ENCODE measurements at places on chromosomes 12 and 14.

DNA sequence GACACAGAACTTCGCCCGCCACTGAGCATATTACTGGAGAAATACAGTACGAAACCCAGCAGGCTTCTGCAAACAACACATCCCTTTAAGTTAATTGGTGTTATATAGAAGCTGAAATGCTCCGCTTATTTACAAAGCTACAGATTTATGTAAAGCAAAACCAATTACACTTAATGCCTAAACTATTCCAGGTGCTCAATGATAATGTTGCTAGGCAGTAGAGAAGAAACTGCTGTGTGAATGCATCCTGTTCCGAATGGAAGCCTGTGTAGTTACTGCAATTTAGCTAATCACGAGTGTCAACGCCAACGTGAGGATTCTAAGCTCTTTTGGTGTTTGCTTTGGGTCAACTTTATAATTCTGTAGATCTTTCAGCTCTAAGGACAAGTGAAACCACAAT, 89.8 kb downstream of the SLC15A5 start:
- DNase-seq, result no peak

DNA sequence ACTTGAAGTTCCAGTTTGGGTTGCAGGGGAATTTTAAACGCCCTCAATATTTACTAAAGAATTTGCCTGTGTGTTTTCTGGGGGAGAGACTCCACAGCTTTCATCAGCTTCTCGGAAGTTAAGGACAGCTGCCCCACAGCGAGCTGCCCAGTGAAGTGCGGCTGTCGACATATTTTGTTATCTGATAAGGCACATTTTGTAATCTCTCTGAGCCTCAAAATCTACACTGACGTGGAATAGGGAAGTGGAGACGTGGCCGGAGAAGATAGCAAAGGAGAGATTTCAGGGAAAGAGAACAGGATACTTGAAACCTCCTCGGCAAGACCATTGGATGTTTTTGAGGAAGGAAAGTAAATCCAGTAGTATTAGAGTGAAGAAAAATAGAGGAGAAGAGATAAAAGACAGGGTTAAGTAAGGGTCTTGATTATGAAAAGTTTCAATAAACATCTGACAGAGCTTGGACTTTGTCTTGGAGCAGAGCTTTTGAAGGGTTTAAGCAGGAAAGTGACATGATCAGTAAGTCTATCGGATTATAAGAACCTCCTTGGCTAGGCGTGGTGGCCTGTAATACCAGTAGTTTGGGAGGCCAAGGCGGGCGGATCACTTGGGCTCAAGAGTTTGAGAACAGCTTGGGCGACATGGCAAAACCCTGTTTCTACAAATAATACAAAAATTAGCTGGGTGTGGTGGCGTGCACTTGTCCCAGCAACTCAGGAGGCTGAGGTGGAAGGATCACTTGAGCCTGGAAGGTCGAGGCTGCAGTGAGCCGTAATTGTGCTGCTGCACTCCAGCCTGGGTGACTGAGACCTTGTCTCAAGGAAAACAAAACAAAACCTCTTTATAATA, 1.1 kb downstream of the POLR3B start:
- DNase-seq, result no peak

- no peak for DNase-seq
These were observed 149.4 kb downstream of the SNAPC1 start for GRCh38 chr14:61911574-61911973.

- DNase-seq, result no peak
These were observed 64.3 kb downstream of the PPP2R5C start for GRCh38 chr14:101825797-101826196.

- peak; percentile 24 for DNase-seq
These were observed 7.5 kb upstream of the SYNE3 start for GRCh38 chr14:95523815-95524448.

DNA sequence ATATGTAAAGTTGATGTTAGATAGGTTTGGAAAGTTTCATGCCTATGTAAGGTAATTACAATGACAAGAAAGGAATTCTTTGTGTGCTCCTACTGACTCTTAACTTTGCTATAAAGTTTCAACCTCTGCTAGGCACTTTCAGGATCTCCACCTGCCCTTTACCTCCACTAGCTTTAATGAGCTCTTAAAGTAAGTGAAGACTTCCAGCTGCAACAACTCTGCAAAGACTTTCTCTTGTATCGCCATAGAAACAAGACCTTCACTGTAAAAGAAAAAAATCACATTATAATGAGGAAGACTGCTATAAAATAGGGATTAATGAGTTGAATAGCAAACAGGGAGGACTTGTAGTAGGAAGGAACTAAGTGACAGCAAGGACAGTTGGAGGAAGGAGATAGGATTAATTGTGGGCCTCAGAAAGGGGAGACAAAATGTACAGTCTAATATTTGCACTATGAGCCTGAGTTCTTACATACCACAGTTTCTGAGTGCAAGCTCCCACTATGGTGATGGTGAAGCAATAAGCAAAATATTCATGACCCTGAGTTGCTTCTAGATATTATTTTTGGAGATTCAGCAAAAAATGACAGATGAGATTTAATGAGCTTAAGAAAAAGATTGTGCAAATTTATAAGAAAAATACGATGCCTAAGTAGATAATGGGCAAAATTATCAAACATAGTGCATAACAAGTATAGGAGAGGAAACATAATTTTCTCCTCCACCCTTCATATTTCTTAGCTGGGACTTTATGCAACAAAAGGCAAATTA, 66.7 kb downstream of the DHRS2 start:
- DNase-seq, result no peak

DNA sequence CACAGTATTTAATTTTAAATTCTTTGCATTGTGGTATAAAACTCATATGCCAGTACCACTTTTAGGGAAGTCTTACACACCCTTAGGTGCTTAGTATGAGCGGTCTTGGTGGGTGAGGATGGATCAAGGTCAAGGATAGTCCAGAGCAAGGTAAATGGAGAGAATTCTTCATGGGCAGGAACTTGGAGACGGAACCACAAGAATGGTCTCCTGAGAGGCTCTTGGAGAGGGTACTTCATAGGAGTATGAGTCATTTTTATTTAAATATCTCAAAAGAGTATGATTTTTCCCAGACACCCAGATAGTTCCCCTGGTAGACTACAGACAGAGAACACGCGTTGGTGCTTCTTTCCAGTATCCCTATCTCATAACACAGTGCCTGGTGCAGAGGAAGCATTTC, 21.9 kb downstream of the HSPB8 start:
- DNase-seq, result no peak

DNA sequence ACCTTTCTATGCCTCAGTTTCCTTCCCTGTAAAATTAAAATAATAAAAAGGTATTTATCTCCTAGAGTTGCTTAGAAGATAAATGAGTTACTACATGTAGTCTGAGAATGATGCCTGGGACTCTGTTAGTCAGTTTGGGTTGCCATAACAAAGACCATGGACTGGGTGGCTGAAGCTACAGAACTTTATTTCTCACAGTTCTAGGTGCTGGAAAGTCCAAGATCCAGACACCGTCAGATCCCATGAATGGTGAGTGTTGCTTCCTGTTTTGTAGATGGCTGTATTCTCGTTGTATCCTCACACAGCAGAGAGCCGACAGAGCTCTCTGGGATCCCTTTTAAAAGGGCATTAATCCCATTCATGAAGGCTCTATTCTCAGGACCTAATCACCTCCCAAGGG, 64.0 kb upstream of the LTA4H start:
- no peak for DNase-seq

DNA sequence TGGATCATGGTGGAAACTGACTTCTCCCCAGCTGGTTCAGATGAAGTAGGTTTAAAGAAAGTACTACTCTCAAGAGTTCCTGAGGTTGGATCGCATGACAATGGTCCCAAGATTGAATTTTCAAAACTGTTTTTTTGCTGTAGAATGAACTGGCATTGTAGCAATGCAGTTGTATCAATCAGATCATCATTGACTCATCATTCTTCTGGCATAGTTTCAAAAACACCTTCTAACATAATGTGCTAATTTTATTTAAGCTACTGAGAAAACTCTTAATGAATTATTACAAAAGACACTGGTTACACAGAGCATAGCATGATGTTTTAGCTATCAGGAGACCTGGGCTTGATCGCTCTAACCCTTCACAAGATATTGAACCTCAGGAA, 384.5 kb upstream of the DCN start:
- no peak for DNase-seq

- no peak for DNase-seq
These were observed 244.2 kb downstream of the SOX5 start for GRCh38 chr12:23704992-23705943.

GRCh38 chr12:110819646-110820045, 27.1 kb upstream of the CCDC63 start:
- DNase-seq, result no peak

- DNase-seq, result peak; percentile 16
These were observed 5.8 kb upstream of the NRXN3 start for GRCh38 chr14:78164226-78164853.

DNA sequence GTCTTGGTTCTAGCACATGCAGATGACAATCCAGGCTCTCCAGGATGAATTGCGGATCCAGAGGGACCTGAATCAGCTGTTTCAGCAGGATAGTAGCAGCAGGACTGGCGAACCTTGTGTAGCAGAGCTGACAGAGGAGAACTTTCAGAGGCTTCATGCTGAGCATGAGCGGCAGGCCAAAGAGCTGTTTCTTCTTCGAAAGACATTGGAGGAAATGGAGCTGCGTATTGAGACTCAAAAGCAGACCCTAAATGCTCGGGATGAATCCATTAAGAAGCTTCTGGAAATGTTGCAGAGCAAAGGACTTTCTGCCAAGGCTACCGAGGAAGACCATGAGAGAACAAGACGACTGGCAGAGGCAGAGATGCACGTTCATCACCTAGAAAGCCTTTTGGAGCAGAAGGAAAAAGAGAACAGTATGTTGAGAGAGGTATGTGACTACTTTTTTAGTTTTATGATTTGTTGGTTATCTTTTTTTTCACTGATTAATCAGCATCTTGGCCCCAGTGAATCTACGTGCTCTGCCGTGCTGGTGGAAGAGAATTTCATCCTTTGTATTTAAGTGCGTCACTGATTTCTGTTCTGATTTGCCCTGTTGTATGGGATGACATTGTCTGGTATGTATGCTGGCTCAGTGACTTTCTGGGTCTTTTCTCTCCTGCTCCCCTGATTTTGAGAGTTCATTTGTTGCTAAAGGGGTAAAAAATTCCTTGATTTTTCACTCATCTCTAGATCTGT, 92.3 kb downstream of the ERC1 start:
- DNase-seq, result no peak

GRCh38 chr12:105476616-105477015, 146.1 kb downstream of the C12orf75 start:
- DNase-seq, result no peak

- DNase-seq, result no peak
These were observed 908.8 kb downstream of the VRK1 start for GRCh38 chr14:97705976-97706375.

- DNase-seq, result no peak
These were observed 255.2 kb downstream of the EMP1 start for GRCh38 chr12:13451776-13452175.

DNA sequence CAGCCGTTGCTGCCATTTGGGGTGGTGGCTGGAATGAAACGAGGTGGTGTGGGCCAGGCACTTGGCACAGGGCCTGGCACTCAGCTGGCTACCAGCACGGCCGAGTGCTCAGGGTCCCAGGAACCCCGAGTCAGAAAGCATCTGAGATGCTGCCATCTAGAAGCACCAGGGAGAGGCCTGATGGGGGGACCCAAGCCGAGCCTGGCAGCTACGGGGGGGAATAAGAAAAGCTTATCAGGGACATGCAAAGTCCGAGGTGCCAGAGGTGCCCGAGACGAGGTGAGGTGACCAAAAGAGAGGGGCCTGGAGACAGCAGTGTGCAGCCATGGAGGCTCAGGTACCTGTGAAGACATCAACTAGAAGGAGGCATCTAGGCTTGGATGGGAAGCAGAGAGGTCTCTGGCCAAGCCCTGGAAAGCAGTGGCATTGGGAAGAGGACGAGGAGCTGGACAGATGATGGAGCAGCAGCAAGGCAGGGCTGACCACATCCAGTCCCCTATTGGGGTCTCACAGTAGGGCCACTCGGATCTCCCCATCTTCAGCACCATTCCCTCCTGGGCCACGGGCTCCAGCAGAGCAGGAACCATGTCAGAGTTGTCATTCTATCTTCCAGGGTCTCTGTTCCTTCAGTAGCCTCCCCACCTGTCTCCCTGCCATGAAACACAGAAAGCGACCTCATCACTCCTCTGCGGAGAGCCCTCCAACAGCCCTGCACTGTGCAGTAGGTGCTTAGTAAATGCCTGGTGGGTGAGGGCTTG, 59.3 kb upstream of the DIO3 start:
- no peak for DNase-seq

GRCh38 chr12:5036031-5036430, 7.6 kb upstream of the KCNA5 start:
- DNase-seq, result no peak

DNA sequence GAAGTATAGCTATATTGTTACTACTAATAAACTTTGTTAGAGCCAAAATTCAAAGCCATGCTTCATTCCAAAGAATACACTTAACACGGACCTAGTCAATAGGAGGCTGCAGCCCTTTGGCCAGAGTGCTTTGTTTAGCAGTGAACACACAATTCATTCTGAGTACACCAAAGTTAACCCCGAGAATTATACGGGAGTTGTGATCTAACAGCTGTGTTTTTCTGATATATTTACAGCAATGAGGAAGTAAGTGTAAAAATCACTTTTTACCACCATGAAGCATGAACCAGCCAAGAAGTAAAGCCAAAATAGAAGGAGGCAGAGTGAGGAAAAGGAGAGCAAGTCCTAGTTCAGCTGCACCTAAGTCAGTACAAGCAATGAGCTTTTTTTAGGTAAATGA, 156.8 kb upstream of the PDE3A start:
- DNase-seq, result no peak

DNA sequence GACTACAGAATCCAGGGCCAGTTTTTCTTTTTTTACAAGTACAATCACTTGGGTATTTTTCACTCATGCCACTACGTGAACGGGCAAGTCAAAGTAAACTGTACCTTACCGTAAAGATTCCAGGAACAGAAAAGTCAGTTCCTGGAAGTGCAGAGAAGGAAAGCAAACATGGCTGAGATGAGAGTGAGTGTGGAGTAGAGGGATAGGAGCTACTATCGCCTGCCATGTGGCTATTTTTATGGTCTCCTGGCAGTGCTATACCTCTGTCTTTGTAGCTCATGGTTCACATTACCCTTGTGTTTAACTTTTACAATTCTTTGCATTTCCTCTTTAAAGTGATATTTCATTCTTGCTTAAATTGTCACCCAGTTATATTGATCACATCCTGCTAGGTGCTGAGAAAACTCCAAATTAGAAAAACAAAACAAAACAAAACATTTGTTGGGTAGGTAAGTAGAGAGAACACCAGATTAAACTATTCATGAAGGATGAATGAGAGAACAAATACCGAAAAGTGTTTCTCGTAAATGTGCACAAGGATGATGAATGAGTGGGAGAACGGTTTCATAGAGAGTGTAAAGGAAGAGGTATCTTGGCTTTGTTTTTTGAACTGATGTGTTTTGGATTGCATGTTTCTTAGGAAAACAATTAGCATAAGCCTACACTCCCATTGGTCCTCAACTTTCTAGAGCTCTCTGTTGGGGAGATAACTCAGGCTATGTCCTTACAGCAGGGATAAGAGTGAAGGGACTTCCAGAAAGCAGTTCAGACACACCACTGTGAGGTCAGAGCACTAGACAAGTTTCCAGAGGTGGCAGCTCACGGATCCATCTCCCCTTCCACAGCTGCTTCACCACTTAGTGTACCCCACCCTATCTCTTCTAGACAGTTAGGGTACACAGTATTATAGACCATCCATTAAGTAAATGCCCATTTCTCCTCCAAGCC, 163.7 kb downstream of the IPO8 start:
- no peak for DNase-seq

Data from GDM1 (cell line).